ENCODE measurements at places on chromosomes 3 and 15. TPM values are rescaled to one million over a fixed set of nuclear protein-coding genes. Genes with fewer than 3 reads are reported as not detected.

Gene ARIH1
- 70.5 TPM for total RNA-seq

Gene P2RY14
- 2.9 TPM for total RNA-seq

Gene HTR3E
- not detected for total RNA-seq

Gene TMEM207
- not detected for total RNA-seq

- DNase-seq: no peak
Measured at GRCh38 chr3:188417766-188418165, 263.8 kb downstream of the LPP start.

GRCh38 chr3:194121891-194122631, 13.9 kb upstream of the HES1 start:
- DNase-seq: no peak

DNA sequence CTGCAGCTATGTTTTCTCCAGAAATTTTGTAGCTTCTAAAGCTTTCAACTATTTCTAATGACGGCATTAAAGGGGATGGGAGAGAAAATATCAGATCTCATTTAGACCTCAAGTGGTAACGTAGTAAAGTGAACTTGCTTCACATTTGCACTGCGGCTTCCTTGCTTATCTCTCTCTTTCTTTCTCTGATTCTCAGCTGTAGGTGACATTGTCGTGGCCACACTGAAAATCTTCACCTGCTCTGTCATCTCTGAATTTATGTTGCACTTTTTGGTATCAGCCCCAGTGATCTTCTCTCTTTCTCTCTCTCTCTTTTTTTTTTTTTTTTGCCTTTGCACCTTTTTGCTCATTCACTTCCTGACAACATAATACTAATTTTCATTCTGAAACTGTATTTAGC, 254.1 kb upstream of the SATB1 start:
- no peak for DNase-seq

- no peak for DNase-seq
Measured at GRCh38 chr3:154151969-154152368, 30.8 kb downstream of the ARHGEF26 start.

- DNase-seq: peak; percentile 87
Measured at GRCh38 chr3:42683875-42684598, 1.3 kb upstream of the KLHL40 start.

Data from tongue (tissue), 3 donors.